Stimulated activated CD8-positive, alpha-beta memory T cell treated with anti-CD3 and anti-CD28 coated beads, Interleukin-4, amount 100 ng/mL, for 4 hours (primary cell): ENCODE measurements at places on chromosomes 12 and 14.

DNA sequence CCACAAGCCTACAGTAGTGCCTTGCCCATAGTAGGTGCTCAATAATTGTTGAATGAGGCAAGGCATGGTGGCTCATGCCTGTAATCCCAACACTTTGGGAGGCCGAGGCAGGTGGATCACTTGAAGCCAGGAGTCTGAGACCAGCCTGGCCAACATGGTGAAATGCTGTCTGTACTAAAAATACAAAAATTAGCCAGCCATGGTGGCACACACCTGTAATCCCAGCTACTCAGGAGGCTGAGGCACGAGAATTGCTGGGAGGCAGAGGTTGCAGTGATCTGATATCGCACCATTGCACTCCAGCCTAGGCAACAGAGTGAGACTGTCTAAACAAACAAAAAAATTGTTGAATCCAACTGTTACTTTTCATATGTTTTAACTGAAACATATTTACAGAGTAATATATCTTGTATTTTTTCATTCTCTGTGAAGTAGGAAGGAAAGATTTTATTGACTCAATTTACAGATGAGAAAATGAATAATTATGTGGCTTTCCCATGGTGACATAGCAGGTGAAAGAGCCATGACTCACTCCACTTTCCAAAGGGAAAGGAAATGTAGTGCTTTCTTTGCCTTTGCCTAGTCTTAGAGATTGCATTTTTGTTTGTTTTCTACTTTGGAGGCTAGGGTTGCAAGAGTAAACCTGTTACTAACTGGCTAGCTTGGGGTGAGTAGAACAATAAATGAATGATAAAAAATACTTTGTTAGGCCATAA lies 95.4 kb upstream of the SLC38A4 start:
- DNase-seq, result no peak

- DNase-seq, result no peak
Observed at GRCh38 chr14:30482276-30482675, 76.7 kb upstream of the G2E3 start.

- DNase-seq, result no peak
Observed at GRCh38 chr14:106109337-106109736, 583.0 kb downstream of the TMEM121 start.

- no peak for DNase-seq
Observed at GRCh38 chr12:54584128-54584527, 4.3 kb downstream of the PPP1R1A start.

DNA sequence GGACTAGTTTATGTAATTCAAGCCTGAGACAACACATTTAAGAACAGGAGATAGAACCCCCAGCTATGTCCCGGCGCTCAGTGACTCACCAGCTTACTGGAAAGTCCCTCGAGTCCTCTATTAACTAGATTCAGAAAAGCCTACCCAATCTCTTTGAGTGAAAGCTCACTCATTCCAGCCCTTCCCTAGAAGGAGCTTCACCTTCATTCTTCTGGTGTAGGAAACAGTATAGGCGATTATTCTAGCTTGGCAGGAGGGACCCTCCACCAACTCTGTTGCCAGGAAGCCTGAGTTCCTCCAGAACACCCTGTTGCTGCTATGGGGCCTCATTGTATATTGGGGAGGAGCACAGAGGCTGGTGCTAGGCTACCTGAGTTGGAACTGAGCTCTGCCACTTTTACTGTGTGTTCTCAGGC lies 57.2 kb upstream of the AEBP2 start:
- DNase-seq, result peak; percentile 15

- DNase-seq, result no peak
Observed at GRCh38 chr14:55938249-55938791, 179.9 kb upstream of the PELI2 start.

GRCh38 chr14:20477211-20477876 lies 8.1 kb downstream of the PNP start:
- DNase-seq, result no peak

DNA sequence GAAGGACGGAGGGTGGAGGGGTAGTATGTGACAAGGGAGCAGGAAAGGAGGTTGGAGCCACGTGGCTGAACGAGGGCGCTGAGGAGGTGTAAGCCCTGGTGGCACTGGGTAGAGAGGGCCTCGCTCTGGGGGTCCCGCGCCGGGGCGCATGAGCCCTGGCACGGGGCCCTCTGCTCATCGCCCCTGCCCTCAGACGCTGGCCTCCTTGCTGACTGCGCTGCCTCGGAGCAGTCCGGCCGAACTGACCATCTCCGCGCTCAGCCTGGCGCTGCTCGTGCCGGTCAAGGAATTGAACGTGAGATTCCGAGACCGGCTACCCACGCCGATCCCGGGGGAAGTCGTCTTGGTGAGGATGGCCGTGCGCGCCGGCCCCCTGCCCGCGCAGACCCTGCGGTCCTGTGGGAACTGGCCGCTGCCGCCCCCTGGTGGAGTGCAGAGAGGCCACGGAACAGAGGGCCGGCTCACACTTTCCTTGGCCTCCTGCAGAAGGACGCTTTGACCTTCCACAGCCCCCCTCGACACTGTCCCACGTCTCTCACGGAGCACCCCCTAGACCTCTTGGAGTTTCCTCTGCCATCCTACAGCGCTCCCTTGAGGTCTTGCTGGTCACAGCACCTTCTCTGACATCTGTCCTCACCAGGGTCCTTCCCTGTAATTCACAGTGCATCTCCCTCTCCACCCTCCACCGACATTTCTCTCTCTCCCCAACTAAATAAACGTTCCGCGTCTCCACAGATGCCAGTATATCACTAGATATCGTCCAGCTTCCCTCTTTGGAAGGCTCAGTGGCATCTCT lies 10.5 kb downstream of the ARHGEF25 start:
- no peak for DNase-seq
